A549 treated with CORT108297 at 1 μM for 4 hours (cell line): ENCODE measurements at places on chromosomes 16 and 17. TPM values are rescaled to one million over a fixed set of nuclear protein-coding genes. Genes with fewer than 3 reads are reported as not detected.

LPO gene
- total RNA-seq = not detected in 5 replicates

FADS6 gene
- 0.06 to 0.12 TPM in 2 of 5 replicates, not detected in the others for total RNA-seq

LRRC36 gene
- 0.09 to 0.23 TPM (median 0.09 TPM) in 3 of 5 replicates, not detected in the others for total RNA-seq

GLIS2 gene
- 22.3 to 35.4 TPM (median 32.7 TPM) in 5 replicates for total RNA-seq

GRB7 gene
- 3.9 to 7.3 TPM (median 6.6 TPM) in 5 replicates for total RNA-seq
